ENCODE measurements at places on chromosomes 7 and 10. TPM values are rescaled to one million over a fixed set of nuclear protein-coding genes. Genes with fewer than 3 reads are reported as not detected.

- no peak overlapping the region for H3K27ac ChIP-seq
- H3K4me1 ChIP-seq: no peaks in the 10 kb centered on the region
- DNase-seq: no peak
- H3K4me3 ChIP-seq: no peak overlapping the region
- no peaks in the 10 kb centered on the region for H3K27me3 ChIP-seq
Observed at GRCh38 chr10:68202960-68203353, 29.0 kb downstream of the ATOH7 start.

DNA sequence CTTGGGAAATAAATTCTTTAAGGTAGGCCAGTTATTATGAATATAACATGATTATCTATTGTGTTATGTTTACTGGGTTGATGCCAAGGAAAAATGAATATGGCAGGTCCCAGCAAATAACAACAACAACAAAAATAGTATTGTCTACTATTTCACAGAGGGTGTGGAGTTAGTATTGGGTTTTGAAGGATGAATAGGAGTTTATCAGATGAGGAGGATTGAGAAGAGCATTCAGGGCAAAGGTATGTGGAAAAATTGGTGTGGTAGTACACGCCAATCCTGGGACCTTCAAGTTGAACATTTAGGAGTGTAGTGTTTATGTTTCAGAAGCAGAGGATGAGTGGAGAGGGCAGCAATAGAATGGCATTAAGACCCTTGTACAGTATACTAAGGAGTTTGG is 671.9 kb downstream of the AUTS2 start:
- H3K4me3 ChIP-seq: no peak overlapping the region
- peaks cover 14% of the 10 kb centered on the region for H3K4me1 ChIP-seq
- no peak overlapping the region for H3K27ac ChIP-seq
- no peaks in the 10 kb centered on the region for H3K27me3 ChIP-seq
- H3K36me3 ChIP-seq: no peaks in the 10 kb centered on the region
- DNase-seq: no peak

DNA sequence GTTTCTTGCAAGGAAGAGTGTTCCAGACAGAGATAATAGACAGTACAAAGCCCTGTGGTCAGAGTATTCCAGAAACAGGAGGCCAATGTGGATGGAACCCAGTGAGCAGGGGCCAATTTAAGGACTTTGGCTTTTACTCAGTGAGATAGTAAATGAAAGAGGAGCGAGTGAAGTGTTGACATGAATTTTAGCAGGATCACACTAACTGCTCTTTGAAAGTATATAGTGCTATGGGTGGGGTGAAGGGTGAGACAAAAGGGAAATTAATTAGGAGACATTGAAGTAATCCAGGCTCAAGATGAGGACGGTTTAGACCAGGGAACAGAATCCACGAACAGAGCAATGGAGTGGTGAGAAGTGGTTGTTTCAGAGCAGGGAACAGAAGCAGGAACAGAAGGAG is 62.2 kb upstream of the TES start:
- no peak overlapping the region for H3K4me3 ChIP-seq
- no peaks in the 10 kb centered on the region for H3K36me3 ChIP-seq
- no peak for DNase-seq
- no peak overlapping the region for H3K27ac ChIP-seq
- H3K27me3 ChIP-seq: no peaks in the 10 kb centered on the region

GRCh38 chr7:4837041-4837802 is 24.6 kb downstream of the PAPOLB start:
- no peaks in the 10 kb centered on the region for H3K4me1 ChIP-seq
- DNase-seq: no peak
- H3K36me3 ChIP-seq: no peaks in the 10 kb centered on the region
- H3K4me3 ChIP-seq: peak overlapping the region; percentile 58
- no peaks in the 10 kb centered on the region for H3K27me3 ChIP-seq

The ZFYVE27 gene
- total RNA-seq: 33.2 TPM

GRCh38 chr7:74399006-74399405 is 54.7 kb upstream of the GTF2IRD1 start:
- no peaks in the 10 kb centered on the region for H3K4me1 ChIP-seq
- H3K36me3 ChIP-seq: peaks cover 29% of the 10 kb centered on the region
- DNase-seq: no peak
- no peaks in the 10 kb centered on the region for H3K27me3 ChIP-seq
- no peak overlapping the region for H3K27ac ChIP-seq
- H3K4me3 ChIP-seq: no peak overlapping the region

DNA sequence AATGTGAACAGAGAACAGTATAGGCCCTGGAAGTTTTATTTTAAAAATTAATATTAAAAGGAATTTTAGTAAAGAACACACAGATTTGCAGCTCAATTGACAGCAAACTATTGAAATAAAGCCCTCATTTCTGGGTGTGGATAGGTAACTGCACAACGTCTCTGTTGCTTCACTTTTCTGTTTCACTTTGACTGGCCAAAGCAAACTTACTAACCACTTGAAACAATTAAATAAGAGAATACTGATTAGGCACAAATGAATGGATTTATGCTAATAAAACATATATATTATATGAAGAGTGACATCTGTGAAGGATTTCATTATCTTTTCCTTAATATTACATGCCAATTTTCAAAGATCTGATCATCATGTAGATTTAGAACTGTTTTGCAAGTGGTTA is 11.9 kb downstream of the ZNF804B start:
- H3K4me1 ChIP-seq: no peaks in the 10 kb centered on the region
- DNase-seq: no peak
- no peaks in the 10 kb centered on the region for H3K36me3 ChIP-seq
- no peak overlapping the region for H3K4me3 ChIP-seq

- no peaks in the 10 kb centered on the region for H3K27me3 ChIP-seq
- no peaks in the 10 kb centered on the region for H3K36me3 ChIP-seq
- DNase-seq: peak; percentile 72
- no peak overlapping the region for H3K27ac ChIP-seq
- H3K4me1 ChIP-seq: no peaks in the 10 kb centered on the region
- H3K4me3 ChIP-seq: no peak overlapping the region
Observed at GRCh38 chr7:45217358-45217757, 59.8 kb downstream of the RAMP3 start.

DNA sequence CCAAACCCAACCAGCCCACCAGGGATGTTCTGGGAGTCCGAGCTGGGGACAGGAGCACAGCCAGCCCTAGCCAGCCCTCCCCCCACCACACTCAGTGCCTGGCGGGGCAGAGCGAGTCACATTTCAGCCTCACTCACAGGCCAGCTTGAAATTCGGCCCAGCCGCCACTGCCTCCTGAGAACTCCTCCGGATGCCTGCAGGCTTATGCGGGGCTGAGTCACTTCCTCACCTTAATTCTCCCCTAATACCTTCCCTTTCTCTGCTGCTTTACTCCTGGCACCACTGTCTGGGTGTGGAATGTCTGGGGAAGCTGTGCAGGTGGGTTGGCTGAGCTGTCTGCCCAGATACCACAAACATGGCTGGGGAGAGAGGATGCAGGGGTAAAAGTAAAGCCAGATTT is 22.6 kb upstream of the DLG5 start:
- peaks cover 14% of the 10 kb centered on the region for H3K36me3 ChIP-seq
- peak overlapping the region; percentile 93 for H3K27ac ChIP-seq
- peaks cover 2% of the 10 kb centered on the region for H3K4me1 ChIP-seq
- no peaks in the 10 kb centered on the region for H3K27me3 ChIP-seq

- H3K4me1 ChIP-seq: peaks cover 10% of the 10 kb centered on the region
- no peaks in the 10 kb centered on the region for H3K36me3 ChIP-seq
- H3K4me3 ChIP-seq: no peak overlapping the region
- H3K27ac ChIP-seq: no peak overlapping the region
- no peaks in the 10 kb centered on the region for H3K27me3 ChIP-seq
- no peak for DNase-seq
Observed at GRCh38 chr10:107104026-107104652, 60.4 kb downstream of the SORCS1 start.

DNA sequence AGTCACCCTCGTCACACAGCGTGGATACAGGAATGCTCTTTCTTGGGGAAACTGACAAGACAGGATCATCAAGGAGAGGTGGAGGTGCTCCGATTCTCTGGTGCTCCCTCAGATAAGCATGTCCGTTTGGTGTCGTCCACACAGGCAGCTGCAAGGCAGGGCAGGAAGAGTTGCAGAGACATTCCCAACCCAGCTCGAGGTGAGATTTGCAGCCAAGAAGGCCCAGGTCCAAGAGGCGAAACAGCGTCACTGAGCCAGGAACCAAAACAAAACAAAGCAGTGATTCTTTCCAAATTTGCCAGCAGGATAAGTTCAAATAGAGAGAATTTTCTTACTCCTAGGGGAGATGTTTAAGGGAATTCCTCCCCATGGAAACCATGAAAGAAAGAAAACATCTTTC is 386.5 kb upstream of the PFKP start:
- no peaks in the 10 kb centered on the region for H3K27me3 ChIP-seq
- no peak overlapping the region for H3K4me3 ChIP-seq
- H3K4me1 ChIP-seq: no peaks in the 10 kb centered on the region
- no peaks in the 10 kb centered on the region for H3K36me3 ChIP-seq
- no peak overlapping the region for H3K27ac ChIP-seq

The PNLIPRP2 gene
- total RNA-seq: 0.24 TPM

DNA sequence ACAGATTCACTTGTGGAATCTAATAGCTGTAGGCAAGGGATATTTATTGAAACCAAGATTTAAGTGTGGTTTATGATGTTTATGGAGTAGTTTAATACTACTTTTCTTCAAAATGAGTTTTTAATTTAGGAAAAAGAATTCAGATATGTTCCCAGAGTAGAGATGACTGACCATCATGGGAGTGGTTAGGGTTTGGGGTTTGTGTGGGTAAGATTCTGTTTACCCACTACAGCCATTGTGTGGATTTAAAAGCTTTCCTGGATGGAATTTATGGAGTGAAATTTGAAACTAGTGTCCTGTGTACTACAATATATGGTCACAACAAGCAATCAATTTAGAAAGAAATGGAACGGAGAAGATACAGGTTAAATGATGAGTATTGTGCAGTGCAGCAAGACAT is 453.5 kb downstream of the AUTS2 start:
- no peak for DNase-seq
- H3K27ac ChIP-seq: no peak overlapping the region
- no peaks in the 10 kb centered on the region for H3K36me3 ChIP-seq
- no peaks in the 10 kb centered on the region for H3K27me3 ChIP-seq
- H3K4me3 ChIP-seq: no peak overlapping the region
- peaks cover 5% of the 10 kb centered on the region for H3K4me1 ChIP-seq

The AS3MT gene
- 16.5 TPM for total RNA-seq

All from H9 (cell line).